Activated naive CD4-positive, alpha-beta T cell (primary cell): ENCODE measurements at places on chromosomes 11 and 22.

- DNase-seq, result no peak
These were observed 7.2 kb downstream of the SHISA8 start for GRCh38 chr22:41907436-41908401.

DNA sequence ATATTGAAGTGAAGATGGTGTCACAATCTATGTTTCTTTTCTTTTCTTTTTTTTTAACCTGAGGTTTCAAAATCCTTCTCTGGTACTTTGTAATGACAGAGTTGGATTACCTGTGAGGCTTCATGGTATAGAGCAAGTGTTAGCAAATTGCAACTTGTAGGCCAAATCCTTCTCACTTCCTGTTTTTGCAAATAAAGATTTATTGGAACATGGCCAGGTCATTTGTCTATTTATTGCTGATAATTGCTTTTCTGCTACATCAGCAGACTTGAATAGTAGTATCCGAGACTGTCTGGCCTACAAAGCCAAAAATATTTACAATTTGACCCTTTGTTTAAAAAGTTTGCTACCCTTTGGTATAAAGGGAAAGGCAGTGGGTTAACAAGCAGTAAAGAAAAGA lies 1059.4 kb upstream of the CCDC90B start:
- no peak for DNase-seq

DNA sequence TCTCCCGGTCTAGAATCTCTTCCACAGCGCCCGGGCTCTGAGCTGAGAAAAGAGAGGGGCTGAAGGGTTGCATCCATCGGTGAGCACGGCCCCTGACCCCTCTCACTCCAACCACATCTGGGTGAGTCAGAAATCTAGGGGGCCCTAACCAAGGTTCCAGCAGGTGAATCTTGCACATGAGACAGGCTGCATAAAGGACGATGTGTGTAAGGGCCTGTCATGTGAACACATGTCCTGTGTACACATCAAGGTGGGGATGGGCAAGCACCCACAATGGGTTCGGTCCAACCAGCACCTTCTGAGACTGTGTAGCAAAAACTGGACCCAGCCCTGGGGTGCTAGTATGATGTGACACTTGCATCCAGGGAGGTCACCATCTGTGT lies 1.2 kb downstream of the BET1L start:
- no peak for DNase-seq

GRCh38 chr11:95920460-95921105 lies 3.3 kb downstream of the MTMR2 start:
- no peak for DNase-seq

GRCh38 chr22:42991010-42991651 lies 23.8 kb downstream of the PACSIN2 start:
- DNase-seq, result no peak

DNA sequence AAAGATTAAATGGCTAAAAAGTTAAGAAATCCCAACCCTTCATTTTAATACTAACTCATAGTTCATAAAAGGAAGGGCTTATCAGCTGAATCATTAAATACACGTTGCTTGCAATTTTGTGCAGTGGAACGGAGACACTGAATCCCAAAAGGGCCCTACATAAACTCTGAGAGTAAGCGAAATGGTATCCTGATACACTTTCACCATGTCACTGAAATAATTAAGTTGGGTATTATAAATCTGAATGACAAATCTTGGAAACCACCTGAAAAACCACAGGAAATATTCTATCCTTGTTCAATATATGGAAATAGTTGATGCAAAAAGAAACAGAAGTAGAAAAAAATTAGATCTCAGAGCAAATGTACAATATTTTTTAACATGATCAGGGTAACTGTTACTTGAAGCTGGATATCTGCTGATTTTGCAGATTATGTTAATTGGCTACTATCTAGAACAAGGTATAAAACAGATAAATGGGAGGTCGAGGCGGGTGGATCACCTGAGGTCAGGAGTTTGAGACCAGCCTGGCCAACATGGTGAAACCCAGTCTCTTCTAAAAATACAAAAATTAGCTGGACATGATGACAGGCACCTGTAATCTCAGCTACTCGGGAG lies 55.1 kb downstream of the MAML2 start:
- no peak for DNase-seq
